ENCODE measurements at places on chromosomes 5 and 9. TPM values are rescaled to one million over a fixed set of nuclear protein-coding genes. Genes with fewer than 3 reads are reported as not detected.

The ANKRD31 gene
- total RNA-seq = 0.74 TPM

The IFNA21 gene
- not detected for total RNA-seq

The NPR2 gene
- total RNA-seq = 8.6 TPM

The ZMAT2 gene
- total RNA-seq = 62.2 TPM

The DIMT1 gene
- 24.0 TPM for total RNA-seq

The THBS4 gene
- total RNA-seq = 40.5 TPM

The TSSK1B gene
- total RNA-seq = not detected
